Activated CD4-positive, alpha-beta T cell treated with anti-CD3 and anti-CD28 coated beads, Interleukin-2, amount 10 ng/mL, durations not matched to agents 7 days and 5 days (primary cell): ENCODE measurements at places on chromosomes 1 and 21.

- no peaks in the 10 kb centered on the region for H3K27me3 ChIP-seq
- H3K36me3 ChIP-seq: no peaks in the 10 kb centered on the region
- no peak for DNase-seq
- no peak overlapping the region for H3K4me3 ChIP-seq
- H3K4me1 ChIP-seq: no peaks in the 10 kb centered on the region
Measured at GRCh38 chr1:118335331-118335732, 150.3 kb upstream of the SPAG17 start.

DNA sequence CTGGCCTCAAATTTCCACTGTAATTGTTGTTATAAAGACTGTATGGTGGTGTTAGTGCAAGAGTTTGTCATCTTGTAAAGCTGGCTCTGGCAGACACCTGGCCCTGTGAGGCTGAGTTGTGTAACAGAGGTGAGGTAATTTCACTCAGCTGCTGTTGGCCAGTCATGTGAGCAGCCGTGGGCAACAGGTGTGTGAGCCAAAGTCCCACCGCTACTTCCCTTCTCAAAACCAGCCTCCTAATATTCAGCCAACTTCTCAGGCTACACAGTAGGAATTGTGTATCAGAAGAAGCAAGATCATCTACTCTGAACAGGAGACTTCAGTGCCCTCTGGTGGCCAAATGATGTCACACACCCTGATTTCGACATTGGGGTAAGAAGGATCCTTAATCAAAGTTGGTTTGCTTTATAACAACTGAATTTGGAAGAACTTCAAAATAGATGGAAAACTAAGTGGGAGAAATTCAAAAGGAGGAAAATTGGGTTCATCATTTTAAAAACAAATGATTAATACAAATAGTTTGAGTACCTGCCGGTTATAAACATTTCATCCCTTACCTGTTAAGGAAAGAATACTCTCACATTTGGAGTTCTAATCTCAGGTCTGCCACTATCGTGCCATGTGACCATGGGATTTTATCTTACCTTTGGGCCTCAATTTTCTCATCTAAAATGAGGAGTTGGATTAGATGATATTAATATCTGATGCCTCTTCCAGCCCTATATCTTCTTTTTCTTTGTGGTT lies 2.6 kb upstream of the CREG1 start:
- no peaks in the 10 kb centered on the region for H3K36me3 ChIP-seq
- no peak overlapping the region for H3K4me3 ChIP-seq
- H3K27me3 ChIP-seq: peaks cover 12% of the 10 kb centered on the region

GRCh38 chr1:44784094-44785028 lies 3.6 kb downstream of the BEST4 start:
- DNase-seq: no peak
- H3K4me3 ChIP-seq: peak overlapping the region; percentile 58
- H3K4me1 ChIP-seq: peaks cover 43% of the 10 kb centered on the region
- H3K36me3 ChIP-seq: peaks cover 25% of the 10 kb centered on the region
- peak overlapping the region; percentile 84 for H3K27ac ChIP-seq
- H3K27me3 ChIP-seq: no peaks in the 10 kb centered on the region

DNA sequence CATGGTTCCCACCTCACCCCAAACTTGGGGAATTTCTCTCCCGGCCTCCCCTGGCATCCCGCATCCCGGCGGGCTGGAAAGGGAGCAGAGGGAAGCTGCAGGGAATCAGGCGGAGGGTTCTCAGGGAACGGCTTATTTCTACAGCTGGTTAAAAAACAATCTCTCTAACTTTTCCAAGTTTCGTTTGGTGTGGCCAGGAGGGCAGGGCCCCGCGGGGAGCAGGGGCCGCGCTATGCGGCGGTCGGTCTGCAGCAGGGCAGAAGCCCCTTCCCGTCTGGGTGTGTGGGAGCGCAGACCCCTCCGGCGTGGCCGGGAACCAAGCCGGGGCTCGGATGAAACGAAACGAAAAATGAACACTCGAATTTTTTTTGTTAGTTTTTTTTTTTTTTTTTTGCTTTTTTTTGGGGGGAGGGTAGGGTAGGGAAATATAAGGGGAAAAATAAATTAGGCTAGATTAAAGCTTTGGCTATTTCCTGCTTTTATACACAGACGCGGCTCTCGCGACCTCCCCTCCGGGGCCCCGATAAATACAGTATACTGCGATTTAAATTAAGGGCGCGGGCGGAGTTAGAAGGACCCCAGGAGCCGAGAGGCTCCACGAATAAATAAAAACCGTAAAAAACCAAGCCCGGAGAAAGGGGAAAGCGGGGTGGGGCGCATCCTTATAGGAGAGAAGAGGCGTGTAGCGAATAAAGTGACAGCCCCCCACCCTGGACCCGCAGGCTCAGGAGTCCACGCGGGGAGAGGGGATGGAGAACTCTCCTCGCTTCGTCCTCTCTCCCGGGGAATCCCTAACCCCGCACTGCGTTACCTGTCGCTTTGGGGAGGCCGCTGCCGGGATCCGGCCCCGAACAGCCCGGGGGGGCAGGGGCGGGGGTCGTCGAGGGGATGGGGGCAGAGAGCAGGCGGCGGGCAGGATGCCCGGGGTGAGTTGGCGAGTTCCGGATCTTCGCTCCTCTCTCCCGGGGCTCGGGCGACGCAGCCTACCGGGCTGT lies 2.1 kb downstream of the POU3F1 start:
- H3K27ac ChIP-seq: no peak overlapping the region
- peak overlapping the region; percentile 48 for H3K4me3 ChIP-seq
- DNase-seq: no peak
- H3K36me3 ChIP-seq: no peaks in the 10 kb centered on the region
- peaks cover 63% of the 10 kb centered on the region for H3K27me3 ChIP-seq

DNA sequence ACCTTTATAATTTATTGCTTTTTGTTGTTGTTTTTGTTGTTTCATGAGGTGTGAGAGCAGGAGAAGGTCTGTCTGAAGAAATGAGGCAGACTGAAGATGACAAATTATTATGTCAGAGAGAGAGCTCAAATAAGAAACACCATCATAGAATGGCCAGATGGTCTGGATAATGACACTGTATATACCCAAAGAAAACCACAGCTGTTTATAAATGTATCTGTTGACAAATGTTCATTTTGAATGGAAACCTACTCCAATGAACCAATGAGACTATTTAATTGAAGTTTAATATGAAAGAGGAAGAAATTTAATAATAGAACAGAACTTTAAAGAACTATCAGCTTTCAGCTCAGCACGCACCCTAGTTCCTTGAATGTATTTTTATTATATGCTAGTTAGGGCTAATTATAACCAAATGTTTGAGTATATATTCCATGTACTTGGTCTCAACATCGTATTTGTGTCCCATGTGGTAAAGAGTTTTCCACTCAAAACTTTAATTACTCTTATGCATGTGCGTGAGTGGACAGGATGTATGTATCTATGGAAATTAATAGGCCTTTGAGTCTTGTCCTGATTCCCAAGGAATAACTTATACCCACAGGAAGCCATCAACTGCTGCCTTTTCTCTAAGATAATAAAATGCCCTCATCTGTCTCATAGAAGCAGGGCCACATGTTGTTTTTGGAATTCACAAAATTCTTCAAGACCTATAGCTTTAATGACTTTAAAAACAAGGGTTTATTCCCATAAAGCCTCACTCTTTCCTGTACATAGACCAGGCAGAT lies 202.7 kb downstream of the KCNK2 start:
- no peak for DNase-seq
- H3K27me3 ChIP-seq: no peaks in the 10 kb centered on the region
- no peaks in the 10 kb centered on the region for H3K4me1 ChIP-seq
- no peaks in the 10 kb centered on the region for H3K36me3 ChIP-seq

- H3K27ac ChIP-seq: no peak overlapping the region
- no peaks in the 10 kb centered on the region for H3K4me1 ChIP-seq
- H3K36me3 ChIP-seq: no peaks in the 10 kb centered on the region
- no peaks in the 10 kb centered on the region for H3K27me3 ChIP-seq
- H3K4me3 ChIP-seq: no peak overlapping the region
Measured at GRCh38 chr21:25813917-25814316, 79.1 kb downstream of the GABPA start.
